ENCODE measurements at places on chromosomes 1 and 21.
A peak's percentile ranks its signal among the peaks of the same experiment; 100 is the strongest.

DNA sequence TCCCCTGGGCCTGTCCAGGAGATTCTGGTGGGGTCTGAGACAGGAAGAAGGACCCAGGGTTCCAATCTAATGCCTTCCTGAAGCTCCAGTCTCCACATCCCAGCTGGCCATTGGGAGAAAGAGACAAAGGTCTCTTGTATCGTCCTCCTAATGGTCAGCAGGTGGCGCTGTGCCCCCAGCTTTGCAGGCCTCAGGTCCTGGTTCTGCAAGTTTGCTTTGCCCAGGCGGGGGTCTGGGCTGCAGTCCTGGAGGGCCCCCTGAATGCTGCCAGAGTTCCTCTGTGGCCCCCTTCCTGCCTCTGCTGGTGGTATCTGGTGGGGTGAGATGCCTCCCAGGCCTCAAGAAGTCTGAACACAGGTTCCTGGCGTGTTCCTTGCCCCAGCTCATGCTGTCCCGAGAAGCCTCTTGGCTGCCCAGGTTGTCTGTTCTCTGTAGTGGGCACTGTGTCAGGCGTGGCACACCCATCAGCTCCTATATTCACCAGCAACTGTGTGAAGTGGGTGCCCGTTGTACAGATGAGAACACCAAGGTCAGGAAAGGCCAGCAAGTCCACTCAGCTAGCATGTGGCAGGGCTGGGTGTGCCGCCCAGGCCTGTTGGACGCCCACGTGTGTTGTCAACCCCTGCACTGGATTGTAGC, 33.8 kb upstream of the CSF3R start:
- peak; percentile 51 for DNase-seq

DNA sequence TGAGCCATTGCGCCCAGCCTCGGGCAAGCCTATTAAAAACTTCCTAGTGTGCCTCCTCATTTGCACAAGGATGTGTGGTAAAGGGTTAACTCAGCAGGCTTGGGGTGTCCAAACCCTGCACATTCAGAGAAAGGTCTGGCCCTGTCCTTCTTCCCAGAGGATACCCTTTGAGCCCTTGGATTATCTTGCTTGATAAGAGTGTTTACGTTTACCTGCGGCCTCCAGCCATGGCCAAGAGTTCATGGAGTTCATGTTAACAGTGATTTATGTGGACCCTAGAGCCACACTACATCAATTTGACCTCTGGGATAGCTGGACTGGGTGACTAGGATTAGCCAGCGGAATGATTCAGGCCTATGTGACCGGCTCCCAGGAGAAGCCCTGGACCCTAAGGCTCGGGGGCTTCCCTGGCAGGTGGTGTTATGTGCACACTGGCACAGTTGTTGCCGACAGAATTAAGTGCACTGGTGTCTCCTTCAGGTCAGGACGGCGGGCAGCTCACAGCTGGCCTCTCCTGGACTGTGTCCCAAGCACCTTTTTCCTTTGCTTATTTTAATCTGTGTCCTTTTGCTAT, 7.7 kb upstream of the TCP10L start:
- DNase-seq, result no peak

DNA sequence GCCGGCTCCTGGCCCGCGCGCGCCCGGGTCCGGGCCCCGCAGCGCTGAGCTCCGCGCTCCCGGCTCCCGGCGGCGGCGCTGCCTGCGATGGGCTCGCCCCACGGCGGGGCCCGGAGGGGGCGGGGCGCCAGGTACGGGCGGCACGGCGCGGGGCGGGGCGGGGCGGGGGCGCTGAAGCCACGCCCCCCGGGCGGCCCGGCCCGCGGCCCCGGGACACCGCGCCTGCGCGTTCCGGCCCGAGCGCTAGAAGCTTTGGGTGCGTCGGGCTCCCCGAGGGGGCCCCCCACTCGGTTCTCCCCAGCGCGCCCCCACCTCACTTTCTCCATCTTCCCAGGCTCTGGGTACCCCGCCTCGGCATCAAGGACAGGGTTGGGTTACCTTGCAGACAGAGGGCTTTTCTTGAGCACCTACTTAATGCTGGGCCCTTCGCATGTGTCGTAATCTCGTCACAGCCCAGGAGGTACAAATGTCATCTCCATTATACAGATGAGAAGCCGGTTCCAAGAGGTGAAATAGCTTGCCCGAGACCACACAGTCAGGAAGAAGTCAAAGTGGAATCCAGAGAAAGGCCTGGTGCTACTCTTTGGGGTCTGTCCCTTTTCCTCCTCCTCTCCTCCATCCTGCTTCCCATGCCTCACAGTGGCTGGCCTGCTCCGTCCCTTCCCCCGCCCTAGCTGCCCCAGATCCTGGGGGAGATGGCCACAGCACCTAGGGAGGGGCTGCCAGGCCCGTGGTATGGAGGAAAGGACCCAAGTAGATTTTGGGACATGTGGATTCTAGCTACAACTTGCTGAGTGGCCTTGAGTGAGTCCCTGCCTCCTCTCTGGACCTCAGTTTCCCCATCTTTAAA, 46.5 kb downstream of the RAP1GAP start:
- no peak for DNase-seq

GRCh38 chr21:36320421-36321324, 676 bp downstream of the MORC3 start:
- DNase-seq, result peak; percentile 66

DNA sequence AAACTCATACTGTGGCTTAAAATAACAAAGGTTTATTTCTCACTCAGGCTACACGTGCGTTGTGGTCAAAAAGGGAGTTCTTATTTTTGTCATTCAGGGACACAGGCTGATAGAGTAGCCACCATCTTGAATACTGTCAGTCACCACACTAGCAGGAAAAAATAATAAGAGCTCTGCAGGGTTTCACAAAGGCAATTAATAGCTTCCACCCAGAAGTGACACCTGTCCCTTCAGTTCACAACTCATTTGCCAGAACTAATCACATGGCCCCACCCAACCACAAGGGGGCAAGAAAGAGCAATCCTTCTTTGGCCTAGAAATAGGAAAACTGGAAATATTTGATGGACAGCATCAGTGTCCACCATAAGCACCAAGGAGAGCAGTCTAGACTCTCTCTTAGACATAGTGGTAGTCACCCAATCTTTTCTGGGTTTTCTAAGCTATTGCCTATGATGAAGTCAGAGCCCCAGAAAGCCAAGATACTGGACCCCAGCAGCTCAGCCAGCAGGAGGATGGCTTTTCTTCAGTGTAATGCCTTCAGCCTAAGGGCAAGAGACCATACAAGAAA, 8.2 kb downstream of the HAPLN2 start:
- peak; percentile 38 for DNase-seq

- DNase-seq, result no peak
Measured at GRCh38 chr1:20207546-20207945, 21.2 kb upstream of the PLA2G2C start.

GRCh38 chr1:232305050-232305449, 324.9 kb downstream of the SIPA1L2 start:
- DNase-seq, result no peak

DNA sequence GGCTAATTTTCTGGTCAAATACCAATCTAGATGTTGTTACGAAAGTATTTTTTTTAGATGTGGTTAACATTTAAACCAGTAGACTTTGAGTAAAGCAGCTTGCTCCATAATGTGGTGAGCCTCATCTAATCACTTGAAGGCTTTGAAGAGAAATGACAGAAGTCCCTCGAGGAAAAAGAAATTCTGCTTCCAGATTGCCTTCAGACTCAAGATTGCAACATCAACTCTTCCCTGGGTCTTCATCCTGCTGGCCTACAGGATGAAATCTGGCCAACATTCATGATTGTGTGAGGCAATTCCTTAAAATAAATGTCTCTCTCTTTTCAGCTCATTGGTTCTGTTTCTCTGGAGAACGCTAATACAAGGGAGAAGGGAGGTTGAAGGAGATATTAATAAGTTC, 32.5 kb upstream of the SSX2IP start:
- DNase-seq, result peak; percentile 87

DNA sequence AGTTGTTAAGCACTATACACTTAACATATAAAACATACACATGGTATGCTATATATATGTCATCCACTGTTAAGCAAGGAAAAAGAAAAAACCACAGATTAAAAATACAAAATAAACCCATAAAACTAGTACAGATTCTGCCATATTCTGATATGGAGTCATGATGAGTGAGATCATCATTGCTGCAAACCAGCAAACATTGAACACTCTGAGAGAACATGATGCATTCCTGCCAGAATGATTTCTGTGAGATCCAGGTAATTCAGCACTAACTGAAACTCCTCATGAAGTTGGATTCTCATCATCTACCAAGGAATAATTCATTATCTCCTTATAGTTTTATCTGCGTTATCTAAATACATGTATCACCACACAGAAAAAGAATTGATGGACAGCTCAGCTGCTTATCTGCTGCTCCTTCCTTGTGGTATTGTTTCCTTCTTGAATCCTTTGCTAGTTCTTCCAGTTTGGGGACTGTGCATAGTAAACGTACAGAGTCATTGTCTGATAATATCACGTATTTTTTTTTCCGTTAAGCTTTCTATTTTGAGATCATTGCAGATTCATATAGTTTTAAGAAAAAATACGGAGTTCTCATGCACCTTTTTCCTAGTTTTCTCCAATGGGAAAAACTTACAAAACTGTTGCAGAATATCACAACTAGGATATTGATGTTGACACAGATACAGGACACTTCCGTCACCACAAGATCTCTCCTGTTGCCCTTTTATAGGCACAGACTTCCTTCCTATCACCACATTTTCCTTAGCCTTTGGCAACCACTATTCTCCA, 9.3 kb downstream of the RAB4A start:
- DNase-seq, result no peak

- DNase-seq, result no peak
Measured at GRCh38 chr1:58896246-58897183, 112.7 kb upstream of the JUN start.

DNA sequence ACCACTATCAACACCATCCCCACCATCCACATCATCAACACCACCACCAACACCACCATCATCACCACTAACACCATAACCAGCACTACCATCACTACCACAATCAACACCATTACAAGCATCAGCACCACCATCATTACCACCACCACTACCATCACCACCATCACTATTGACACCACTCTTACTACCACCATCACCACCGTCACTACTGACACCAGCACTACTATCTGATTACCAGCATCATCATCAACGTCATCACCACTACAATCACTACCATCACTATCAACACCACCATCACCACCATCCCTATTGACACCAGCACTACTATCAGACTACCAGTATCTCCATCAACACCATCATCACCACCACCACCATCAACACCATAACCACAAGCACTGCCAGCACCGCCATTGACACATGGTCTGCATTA, 106.1 kb upstream of the RUNX3 start:
- no peak for DNase-seq

DNA sequence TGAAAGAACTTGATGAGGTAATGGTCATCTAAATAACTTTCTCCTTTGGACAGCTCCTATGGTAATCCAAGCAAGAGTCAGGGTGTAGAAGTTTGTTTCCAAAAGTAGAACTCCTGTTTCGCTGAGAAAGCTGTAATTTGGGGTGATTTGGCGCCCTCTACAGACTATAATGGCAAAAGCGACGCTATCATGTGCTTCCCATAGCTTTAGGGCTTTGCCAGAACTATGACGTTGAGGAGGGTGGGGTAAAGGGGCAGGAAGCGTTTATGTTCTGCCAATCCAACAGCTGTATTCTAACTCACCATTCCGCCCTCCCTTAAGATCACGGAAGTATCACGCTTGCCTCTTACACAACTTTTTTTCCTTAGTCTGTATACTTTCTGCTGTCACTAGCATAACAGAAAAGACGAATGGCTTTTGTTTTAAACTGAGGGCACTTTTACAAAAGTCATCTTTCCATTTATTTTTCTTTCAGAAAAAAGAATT, at the start of gene FMO4:
TSS of gene FMO4 (plus strand) at position 349 of the 486 bp plus-strand sequence. CDS start 5,643 bp downstream, outside the sequence.
- peak; percentile 98 for DNase-seq

DNA sequence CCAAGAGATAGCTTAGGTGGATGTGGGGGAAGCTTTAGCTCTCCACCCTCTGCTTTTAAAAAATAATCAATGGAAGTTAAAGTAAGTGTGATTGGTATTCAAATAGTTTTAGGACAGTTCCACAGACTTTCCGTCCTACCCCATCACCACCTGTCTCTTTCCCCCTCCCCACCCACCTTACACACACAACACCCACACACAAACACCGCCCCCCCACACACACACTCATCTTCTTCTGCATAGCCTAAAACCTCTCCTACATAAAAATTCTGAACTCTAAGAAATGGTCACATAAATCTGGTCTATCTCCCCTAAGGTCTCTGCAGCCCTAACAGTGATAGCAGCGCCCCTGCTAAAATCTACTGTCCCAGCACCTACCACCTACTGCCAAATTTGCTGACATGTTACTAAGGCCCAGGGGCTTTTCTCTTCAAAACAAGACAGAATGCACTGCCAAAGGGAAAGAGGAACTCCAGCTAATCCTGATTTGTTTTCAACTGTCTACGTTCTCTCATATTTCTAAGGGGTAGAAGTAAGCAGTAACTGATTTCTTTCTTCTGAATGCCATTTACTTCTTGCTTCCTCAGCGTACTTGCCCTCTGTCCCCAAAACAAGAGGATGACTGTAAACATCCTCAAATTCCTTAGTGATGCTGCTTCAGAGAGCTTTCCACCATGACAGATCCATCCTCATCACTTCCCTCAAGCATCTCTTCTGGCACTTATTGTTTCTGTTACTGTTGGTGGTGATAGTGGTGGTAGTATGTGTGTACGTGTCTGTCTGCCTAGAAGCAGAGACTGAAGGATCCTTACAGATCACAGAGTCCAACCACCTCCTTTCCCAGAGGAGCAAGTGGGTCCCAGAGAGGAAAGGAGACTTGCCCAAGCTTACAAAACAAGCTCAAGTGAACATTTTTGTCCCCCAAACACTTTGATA, 56.8 kb downstream of the LUZP1 start:
- no peak for DNase-seq

DNA sequence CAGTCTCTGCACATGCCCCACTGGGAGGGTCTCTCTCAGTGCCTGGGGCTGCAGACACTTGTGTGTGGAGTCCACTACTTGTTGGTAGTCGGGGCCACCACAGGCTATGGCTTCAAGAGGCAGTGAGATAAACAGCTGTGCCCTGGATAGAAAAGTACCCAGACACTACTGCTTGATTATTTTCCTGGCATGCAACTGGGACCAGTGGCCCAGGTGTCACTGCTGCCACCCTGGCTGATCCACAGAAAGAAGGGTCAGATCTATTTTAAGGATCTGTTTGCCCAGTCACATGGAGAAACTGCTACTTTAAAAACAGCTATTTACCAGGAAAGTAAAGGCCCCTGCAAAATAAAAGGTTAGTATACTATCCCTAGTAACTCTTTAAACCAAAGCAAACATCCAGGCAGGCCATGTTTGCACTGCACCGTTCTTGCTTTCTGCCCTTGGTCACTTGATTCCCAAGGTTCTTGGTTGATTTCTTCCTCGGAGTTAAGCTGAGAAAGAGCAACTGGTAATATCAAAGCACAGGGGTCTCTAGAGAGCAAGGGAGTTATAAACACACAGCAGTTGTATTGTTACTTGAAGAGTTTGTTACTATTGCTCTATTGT, 99.9 kb downstream of the GLUL start:
- no peak for DNase-seq

GRCh38 chr1:24849672-24850295, 80.3 kb downstream of the RUNX3 start:
- peak; percentile 41 for DNase-seq

DNA sequence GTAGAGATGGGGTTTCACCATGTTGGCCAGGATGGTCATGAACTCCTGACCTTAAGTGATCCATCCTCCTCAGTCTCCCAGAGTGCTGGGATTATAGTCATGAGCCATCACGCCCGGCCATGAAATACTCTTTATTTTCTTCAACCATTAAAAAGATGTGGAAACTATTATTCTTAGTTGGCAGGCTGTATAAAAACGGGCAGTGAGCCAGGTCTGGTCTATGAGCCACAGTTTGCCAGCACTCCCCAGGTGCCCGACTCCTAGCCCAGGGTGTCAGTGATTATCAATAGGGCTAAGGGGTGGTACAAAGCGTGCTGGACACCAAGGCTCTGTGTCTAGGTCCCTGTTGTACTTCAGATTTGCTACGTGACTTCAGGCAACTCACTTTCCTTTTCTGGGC, 3.7 kb upstream of the TMEM61 start:
- no peak for DNase-seq

All from fibroblast of skin of right quadriceps (primary cell).